Skeletal muscle cell (primary cell): ENCODE measurements at places on chromosomes 5 and 9.

GRCh38 chr5:140633021-140633471 is at the start of gene CD14:
Gene CD14, minus strand, starts transcription at chr5:140633175. Its CDS starts 104 bp downstream, at chr5:140633071.
- no peak for DNase-seq

DNA sequence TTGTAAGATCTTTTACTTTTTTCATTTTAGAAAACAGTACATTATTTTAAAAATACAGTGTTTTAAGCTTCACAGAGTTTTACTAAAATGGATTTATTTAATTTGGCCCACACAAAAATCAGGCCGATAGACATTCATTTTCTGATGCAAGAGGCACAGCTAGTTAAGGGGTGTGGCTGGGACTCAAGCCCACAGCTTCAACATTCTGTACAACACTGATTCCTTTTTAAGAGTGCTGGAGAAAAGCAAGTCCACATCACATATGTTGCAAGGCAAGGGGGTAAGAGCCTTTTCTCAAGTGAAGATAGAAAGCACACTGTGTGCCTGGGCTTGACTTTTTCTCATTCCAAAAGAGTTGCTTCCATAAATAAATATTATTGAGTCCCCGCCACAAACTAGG is 195.9 kb downstream of the RFK start:
- peak; percentile 48 for DNase-seq

- DNase-seq: no peak
Observed at GRCh38 chr5:142152384-142152732, 43.8 kb downstream of the NDFIP1 start.

GRCh38 chr9:113522858-113523257 is 59.3 kb downstream of the RGS3 start:
- no peak for DNase-seq

DNA sequence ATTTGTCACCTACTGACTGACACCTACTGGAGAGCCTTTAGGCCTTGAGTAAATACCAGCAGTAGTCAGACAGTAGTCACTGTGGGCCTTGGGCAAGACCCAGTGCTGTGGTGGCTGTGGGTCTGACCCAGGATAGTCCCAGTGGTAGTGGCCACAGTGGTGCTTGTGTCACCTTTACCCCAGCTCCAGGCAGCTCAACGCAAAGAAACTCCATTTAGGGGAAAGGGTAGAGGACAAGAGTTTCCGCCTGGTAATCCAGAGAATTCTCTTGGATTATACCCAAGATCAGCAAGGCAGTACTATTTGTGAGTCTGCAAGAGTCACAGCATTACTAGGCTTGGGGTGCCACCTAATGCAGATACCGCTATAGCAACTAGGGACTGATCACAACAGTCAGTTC is 28.9 kb downstream of the CERT1 start:
- no peak for DNase-seq

DNA sequence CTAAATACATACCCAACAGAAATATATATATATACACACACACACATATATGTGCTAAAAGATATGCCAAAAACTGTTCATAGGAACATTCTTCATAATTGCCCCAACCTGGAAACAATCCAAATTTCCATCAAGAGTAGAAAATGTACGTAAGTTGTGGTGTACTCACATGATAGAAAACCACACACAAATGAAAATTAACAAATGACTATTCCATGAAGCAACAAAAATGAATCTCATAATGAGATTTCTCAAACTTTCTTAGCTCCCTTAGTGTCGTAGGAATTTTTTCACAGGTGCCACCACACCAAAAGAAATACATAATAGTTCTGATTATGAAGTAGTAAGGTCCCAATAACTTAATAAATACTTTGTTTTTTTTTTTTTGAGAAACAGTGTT is 7.8 kb downstream of the ATP10B start:
- DNase-seq: no peak

DNA sequence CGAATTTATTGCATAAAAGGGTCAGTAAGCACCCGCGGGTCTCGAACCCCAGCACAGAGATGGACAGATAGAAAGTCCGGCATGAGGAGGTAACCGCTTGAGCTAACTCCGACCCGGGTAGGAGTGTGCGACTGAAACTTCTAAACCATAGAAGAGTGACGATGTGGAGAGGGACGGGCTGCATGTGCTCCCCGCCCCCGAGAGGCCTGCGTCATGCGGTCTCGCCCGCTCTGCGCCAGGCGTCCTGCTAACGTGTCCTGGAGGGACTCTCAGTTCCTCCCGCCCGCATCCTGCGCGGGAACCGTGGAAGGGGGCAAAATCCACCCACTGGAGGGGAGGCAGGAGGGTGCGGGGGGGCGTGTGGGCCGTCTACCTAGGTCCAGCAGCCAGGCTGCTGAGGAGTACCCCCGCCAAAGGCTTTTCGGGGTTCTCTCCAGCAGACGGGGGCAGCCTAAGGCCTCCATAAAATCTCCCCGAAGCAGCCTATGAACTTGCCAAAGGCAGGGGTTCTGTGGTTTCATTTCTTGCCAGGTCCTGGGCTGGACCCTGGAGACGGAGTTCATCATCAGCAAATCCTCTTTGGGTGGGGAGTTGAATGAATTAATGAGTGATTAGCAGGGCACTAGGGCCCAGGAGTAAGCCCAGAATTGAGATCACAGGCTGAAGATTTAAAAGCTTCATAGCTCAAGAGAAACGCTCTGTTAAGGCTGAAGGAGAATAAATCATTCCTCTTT is 51.9 kb downstream of the TGFBI start:
- DNase-seq: peak; percentile 64

- DNase-seq: no peak
Observed at GRCh38 chr5:55450050-55450765, 84.6 kb downstream of the PLPP1 start.

DNA sequence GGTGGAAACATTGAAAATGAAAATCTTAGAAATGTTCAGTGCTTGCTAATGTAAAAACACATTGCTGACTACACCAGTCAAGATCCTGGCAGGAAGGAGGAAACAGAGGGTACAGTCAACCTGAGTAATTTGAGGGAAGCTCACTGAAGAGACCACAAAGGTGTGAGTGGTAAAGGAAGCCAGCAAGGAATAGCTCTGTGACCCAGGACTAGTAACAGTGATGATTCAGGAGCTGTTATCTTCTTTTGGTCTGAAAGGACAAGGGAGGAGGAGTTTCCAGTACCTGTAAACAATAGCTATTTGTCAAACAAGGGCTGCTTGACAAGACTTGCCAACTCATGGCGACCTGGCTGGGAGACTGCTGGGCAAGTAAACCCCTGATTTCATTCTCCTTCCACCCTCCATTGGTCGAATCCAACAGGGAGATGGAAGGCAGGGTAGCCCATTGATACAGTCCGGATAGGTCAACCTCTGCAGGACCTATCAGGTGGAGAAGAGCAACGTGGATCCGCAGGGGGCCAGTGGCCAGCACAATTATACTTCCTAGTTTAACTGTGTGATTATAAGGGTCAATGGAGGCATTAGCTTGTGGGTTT is 68.1 kb downstream of the MAMDC2 start:
- DNase-seq: no peak

DNA sequence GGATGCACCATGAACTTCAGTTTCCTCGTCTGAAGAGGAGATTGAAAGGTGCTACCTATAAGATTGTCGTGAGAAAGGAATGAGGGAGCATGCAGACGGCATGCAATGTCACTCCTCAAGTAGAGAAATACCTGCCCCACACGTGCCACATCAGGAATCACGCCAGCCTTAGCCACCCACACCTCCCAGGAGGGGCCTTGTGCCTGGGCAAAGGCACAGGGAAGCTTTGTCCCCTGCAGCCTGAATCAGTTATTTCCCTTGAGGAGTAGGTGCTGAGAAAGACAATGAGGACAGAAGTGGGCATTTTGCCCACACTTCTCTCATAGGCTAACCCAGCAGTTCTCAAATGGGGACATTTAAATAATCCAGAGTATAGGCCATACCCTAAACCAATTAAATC is 31.0 kb downstream of the FSTL4 start:
- no peak for DNase-seq

DNA sequence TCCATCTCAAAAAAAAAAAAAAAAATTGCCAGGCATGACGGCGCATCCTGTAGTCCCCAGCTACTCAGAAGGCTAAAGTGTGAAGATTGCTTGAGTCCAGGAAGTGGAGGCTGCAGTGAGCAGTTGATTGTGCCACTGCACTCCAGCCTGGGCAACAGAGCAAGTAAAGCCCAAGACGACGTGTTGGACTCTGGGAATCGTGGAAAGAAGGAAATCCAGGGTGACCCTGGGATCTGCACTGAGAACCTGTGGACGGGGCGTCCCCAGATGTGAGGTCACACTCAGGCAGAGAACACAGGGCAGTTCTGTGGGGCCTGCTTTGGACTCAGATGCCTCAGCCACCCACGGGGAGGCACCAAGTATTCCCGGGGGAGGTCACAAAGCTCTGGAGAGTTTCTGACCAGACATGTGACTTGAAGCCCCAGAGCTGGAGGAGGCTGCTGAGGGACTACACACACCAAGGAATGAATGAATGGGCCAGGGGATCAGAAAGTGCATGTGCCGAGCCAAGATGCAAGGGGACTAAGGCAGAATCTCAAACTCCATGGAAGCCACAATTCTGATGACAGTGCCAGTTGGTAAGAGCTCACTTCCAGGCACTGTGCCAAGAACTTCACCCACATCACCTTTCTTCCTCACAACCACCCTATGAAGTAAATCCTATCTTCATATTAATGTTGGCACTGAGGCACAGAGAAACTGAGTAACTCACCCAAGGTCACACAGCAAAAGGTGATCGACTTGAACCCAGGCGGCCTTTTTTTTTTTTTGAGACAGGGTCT is 12.9 kb downstream of the DYNC2I2 start:
- no peak for DNase-seq

DNA sequence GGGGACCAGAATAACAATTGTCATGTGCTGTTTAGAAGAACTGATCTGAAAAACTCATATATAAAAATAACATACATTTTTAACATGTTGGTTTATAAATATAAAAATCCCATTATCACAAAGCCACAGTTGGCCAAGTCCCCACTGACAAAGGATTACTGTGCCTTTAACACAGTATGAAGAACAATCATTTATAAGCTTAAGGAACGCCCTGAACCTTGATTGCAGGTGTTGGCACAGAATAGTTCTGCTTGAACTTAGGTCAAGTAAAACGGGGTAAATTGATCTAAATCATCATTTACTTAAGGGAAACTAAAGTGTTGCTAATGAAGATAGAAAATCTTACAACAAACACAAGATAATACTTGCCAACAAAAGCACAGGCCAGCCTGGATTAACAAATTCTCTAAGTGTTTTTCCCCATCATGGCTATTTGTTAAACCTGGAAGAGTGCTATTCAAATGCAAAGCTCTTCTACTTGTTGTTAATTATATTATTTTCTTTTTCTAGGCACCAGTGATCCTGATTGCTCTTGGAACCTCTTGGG is 46.1 kb downstream of the ASTN2 start:
- no peak for DNase-seq

DNA sequence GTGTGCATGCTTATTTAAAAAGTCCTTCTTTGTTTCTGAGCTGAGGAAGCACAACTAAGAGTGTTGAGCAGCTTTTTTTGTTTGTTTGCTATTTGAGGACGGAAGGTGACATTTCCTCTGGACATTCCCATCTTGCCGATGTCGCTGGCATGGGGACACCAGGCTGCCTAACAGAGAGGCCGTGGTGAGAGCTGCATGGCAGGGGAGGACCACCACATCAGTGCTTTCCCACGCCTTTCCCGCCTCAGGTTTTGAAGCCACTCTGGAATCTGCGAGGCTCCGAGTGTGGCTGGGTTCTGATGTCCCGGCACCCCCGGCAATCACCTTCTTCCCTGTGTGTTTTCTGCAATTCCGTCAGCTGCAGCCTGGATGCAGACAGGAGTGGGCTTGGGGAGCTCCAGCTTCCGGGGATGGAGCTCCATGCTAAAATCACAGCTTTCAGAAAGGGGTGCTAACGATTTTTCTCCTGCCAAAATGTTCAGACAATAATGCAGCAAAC is 259.8 kb upstream of the IRX4 start:
- DNase-seq: no peak

DNA sequence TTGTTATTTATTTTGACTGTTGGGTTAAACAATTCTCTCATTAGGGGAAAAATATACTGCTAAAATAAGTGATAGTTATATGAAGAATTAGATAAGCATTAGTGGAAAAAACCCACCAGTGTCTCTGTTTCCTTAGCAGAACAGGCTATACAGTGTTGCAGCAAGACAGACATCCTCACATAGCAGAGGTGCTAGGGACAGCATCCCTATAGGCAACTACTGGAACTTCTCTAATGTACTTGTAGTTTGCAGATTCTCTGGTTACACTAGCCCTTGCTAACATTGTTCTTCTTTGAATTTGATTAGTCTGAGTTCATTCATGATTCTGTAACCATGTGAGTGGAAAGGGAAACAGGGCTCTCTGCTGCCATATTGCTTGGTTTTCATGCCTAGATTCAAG is 661.8 kb upstream of the RGMB start:
- no peak for DNase-seq

- DNase-seq: no peak
Observed at GRCh38 chr5:6736524-6737042, 23.4 kb downstream of the TENT4A start.

DNA sequence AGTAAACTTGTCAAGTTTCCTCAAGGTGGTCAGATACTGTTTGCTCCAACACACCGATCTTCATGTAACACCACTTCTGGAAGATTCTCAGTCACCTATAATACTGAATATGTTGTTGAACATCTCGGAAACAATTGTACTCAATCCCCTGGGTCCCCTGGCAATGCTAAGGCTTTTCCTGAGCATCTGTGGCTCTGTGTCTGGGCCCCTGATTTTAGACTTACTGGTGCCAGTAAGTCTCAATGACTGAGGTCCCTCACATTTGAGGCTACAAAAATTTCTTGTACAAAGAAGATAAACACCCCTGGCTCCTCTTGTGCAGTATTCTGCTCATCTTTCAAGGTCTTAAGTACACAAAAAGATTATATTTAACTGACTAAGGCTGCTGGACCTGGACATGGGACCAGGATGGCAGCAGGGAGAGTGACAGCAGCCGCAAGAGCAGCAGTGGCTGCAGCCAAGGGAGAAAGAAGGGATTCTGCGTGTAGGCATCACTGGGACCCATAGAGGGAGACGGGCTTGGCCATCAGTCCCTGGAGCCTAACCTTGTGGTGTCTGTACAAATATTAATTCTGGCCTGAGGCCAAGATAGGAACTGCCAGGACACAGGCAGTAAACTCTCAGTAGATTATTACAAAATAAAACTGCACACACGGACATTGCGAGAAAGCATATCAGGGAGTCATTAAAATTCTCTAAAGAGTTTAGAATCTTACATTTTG is 49.0 kb upstream of the TNPO1 start:
- DNase-seq: no peak

DNA sequence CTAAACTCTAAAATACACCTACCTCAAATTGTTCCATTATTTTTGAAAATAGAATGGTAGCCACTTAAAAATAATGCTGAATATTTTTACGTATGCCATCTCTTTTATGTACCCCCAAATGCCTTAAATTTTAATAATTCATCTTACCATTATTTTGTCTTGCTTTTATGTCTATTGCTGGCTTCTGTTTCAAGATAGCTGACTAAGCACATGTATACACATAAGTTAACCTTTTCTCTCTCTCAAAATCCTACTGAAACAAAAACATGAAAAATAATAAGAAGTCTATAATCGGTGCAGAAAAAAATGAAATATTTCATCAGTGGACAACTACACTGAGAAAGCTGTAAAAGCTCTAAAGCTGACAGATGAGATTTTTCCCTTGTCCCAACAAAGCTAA is 652.0 kb upstream of the ZNF608 start:
- DNase-seq: no peak
